Adrenal gland (tissue), 19 donors: ENCODE measurements at places on chromosomes 12 and 14. TPM values are rescaled to one million over a fixed set of nuclear protein-coding genes. Genes with fewer than 3 reads are reported as not detected.

- DNase-seq: peak; percentile 48
Observed at GRCh38 chr14:100554082-100554677, 33.0 kb downstream of the BEGAIN start.

GRCh38 chr12:2212971-2213869 lies 160.4 kb downstream of the CACNA1C start:
- DNase-seq: no peak

DNA sequence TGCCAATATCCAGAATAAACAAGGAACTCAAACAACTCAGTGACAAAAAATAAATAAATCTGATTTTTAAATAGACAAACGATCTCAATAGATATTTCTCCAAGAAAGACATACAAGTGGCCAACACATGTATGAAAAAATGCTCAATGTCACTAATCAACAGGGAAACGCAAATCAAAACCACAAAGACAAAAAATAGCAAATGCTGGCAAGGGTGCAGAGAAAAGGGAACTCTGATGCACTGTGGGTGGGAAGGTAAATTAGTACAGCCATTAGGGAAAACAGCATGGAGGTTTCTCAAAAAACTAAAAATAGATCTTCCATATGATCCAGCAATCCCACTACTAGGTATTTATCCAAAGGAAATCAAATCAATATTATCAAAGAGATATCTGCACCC lies 3.5 kb upstream of the EIF5 start:
- no peak for DNase-seq

DNA sequence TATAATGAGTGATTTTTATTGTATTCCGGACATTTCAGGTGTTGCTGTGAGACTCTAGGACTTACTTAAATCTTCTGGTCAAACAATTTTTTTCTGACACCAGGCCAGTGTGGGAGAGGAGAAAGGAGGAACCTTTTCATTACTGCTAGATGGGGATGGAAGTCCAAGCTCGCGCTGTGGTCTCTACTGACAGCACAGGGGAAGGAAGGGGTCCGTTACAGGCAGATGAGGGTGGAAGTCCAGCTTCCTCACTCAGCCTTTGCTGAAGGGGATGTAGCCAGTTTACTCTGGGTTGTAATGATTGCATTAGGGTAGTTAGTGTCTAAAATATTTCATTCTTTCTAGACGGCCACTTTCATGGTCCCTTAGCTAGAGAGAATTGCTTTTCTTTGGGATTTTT lies 26.3 kb upstream of the ST8SIA1 start:
- DNase-seq: no peak

GRCh38 chr12:6033546-6033945 lies 88.5 kb upstream of the ANO2 start:
- no peak for DNase-seq

- peak; percentile 81 for DNase-seq
Observed at GRCh38 chr12:1605129-1606020, 11.0 kb upstream of the FBXL14 start.

DNA sequence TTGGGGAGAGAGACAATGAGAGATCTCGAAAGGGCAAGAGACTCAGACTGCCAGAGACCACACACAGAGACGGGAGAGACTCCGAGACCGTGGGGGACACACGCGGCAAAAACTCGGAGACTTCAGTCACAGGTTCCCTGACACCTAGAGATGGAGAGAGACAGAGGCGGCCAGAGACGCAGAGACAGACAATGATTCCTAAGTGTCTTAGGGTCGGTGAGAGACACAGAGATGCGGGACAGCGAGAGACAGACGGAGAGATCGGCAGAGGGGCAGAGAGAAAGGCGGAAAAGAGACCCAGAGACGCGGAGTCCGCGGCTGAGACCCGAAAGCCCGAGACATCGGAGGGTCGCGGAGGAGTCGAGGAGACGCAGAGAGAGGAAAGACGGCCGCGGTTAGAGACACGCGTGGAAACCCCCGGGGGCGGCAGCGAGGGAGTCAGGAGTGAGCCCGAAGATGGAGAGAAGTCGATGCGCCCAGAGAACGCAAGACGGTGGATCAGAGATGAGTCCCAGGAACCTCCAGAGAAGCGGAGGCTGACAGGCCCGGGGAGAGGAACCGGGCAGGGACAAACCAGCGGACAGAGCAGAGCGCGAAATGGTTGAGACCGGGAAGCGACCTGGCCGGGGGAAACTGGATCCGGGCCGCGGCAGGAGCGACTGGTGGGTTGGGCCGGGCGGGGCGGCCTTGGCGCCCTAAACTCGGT lies 7.8 kb downstream of the LHX5 start:
- DNase-seq: no peak

GRCh38 chr12:56838621-56839488 lies 75.7 kb downstream of the HSD17B6 start:
- DNase-seq: no peak

DNA sequence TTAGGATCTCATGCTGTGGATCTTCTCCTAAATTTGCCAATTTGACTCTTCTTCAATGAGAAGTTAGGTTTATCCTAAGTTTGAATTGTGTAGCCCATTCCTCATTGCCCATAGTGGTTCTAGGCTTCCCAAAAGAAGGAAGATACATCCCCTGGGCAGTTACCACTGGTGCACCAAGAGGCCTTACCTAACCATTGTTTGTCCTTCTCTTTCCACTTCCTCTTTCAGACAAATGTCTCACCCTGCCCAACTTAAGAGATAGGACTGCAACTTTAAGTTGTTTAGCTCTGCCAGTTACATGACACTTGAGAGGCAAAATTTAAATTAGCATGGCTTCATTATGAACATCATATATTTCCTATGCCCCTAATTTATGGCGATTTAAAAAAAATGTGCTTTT lies 9.4 kb upstream of the KCNH3 start:
- DNase-seq: no peak

GRCh38 chr12:16324772-16325171 lies 22.7 kb upstream of the MGST1 start:
- DNase-seq: no peak

- DNase-seq: no peak
Observed at GRCh38 chr12:12723149-12723680, 6.0 kb downstream of the CDKN1B start.

DNA sequence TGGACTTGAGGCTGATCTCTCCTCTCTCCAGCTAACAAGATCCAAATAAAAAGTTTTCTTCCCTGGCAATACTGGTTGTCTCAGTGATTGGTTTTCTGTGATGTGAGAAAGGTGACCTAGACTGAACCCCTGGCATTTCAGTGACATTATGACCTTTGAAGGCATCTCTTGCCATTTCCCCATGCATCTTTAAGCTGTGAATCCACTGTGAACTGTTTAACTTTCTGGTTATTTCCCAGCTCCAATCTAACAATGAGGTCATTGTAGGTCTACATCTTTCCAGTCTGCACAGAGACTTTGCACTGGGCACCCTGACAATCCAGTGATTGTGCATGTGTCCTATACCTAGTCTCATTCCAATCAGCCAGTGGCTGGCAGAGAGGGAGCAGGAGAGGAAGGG lies 155.9 kb upstream of the NUDT4 start:
- no peak for DNase-seq

GRCh38 chr14:82345184-82345583 lies 811.5 kb upstream of the SEL1L start:
- no peak for DNase-seq

DNA sequence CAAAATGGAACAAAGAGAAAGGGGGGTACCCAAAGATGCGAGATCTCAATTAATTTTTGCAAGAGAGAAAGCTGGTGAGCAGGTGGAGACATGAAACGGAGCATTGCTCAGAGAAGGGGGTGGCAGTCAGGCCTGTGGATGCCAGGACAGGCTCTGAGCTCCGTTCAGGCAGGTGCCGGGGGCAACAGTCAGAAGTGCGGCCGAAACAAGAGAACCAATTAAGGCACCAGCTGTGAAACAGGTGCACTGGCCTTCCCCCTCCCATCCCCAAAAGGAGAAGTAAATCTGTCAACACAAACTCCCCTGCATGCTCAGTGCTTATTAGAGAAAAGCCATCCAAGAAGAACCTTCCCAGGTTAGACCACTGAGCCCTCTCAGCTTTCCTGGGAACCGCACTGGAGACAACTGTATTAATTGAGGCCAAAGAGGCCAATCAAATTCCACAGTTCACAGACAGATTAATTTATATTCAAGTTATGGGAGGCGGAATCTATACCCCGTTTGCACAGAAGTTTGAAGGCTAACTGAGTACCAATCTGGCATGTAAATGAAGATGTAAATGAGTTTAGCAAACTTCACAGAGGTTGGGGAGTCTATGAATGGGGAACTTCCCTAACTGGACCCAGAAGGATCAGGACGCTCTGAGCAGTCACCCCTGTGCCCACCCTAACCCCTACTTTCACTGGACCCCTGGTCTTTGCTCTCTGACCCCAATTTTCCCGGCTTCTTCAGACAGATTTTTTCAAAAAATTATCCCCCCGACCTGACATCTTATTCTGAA lies 20.9 kb downstream of the OAS2 start:
- DNase-seq: no peak

- DNase-seq: peak; percentile 73
Observed at GRCh38 chr12:102879144-102879763, 37.8 kb downstream of the PAH start.

DNA sequence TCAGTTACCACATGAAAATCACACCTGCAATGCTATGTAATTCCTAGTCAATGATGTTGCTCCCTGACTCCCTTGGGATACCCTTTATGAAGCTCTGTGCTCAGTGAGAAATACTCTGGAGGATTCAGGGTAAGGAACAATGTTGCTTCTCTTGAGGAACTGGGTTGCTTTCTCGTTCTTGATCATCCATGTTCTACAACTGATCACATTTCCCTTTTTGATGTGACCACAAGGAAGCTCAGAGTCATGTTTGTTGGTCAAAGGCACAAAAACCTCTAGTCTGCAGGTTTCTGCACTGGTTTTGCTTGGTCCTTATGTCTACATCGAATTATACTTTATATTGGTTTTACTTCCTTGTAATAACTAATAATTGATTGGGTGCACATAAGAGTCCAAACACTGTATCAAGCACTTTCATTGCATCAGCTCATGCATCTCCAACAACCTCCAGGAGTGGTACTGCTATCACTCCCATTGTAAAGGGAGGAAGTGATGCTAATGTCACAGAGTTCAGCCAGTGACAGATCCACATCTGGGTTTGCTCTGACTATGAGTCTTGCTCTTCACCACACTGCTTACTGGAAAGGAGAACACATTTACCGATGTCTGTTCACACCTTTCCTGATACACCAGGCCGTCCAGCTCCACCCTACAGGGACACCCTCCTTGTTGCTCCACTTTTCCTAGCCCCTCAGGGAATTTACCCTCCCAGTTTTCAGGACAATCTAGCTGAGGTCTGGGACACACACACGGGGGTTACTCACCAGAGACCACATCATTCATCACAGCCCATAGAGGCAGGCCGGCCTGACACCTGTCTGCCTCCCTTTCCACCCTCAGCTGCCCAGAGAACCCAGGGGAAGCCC lies 41.0 kb downstream of the CMKLR1 start:
- DNase-seq: no peak

GRCh38 chr12:113069751-113070116 lies 13.2 kb downstream of the DTX1 start:
- DNase-seq: no peak

DNA sequence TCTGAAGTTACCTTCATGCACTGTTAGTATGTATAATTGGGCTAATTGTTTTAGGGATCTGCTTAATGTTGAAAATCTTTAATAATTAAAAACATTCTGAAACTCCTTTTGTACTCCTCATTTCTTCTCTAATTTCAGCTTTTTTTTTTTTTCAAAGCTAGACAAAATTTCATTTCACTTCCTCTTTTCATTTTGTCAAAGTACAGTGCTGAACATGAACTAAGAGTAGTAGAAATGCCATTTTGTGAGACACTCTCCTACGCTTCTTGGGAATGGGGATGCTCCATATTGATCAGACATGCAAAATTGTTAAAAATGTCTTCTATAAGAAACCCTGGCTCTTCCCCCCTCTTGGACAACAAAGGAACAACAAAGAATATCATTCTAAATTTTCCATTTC lies 1.7 kb downstream of the ABCD2 start:
- no peak for DNase-seq

DNA sequence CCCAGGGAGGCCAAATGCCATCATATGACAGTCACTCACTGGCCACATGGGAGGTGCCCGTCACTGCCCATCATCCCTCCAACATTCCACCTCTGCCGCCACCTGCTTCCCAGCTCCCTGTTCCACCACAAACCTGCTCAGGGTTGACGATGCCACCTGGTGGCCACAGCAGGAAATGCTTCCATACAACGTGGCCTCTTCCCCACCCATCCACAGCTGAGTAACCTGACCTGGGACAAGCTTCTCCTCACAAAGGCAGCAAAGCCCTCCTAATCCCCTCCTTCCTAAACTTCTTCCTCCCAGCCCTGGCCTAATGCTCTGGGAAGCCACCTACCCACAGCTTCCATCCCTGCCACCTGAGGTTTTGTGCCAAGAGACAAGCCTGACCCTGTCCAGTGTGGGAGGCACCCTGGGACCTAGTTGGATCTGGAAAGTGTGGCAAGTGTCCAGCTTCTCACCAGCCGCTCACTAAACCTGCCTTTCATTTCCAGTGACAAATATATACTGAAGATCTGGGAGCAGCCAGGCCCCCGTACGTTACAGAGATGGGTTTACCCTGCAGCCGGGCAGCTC lies 4.3 kb downstream of the DEGS2 start:
- DNase-seq: no peak

The TNS2 gene
- total RNA-seq: 259 TPM

The OLR1 gene
- total RNA-seq: 0.39 TPM

The MYF5 gene
- total RNA-seq: not detected

The INHBC gene
- not detected for total RNA-seq

The FGF6 gene
- total RNA-seq: not detected

The SYNE3 gene
- 1.8 TPM for total RNA-seq

The C12orf54 gene
- 0.70 TPM for total RNA-seq

The STRN3 gene
- total RNA-seq: 61.2 TPM
